Hematopoietic multipotent progenitor cell treated with erythropoietin and hydrocortisone succinate and interleukin-3 and kit ligand, for 6 days (in vitro differentiated cells): ENCODE measurements at places on chromosomes 5 and 9.

DNA sequence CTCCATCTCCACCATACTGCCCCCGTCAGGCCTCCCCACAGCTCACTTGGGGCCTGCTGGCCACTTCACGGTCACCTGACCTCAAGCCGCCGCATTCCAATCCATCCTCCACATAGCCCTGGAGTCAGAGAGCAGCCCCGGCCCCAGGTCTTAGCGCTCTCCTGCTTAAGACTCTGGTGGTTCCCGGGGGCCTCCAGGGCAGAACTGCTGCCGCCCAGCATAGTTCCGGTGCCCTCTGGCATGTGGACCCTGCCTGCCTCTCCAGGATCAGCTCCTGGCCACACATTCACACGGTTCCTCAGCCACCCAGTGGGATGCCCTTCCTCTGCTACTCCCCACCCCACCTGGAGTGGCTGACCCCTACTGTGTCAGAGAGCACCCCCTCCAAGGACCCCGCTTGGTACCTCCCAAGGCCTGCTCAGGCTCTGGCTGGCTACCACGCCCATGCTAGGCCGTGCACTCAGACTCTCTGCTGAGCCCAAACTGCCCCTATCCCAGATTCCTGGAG, 8.7 kb downstream of the PHYKPL start:
- DNase-seq: no peak

DNA sequence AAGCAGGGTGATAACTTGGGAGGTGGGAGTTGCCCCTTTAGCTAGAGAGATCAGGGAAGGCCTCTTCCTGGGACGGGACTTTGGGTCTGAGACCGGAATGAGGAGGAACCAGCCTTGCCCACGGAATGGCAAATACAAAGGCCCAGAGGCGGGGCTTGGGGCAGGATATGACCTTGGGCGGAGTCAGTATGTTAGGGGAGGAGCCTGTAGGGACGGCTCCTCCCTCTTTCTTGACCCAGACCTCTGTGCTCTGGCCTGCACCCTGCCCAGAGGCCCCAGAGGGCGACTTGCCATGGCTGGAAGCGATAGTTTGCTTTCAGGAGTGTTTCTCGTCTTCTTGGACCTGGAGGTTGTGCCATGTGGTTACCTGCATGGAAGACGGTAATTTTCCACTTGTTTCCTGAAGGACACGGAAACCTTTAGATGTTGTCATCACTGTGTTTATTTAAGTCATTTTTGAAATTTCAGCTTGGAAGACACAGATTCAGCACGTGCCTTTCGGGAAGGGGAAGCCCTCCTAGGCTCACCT, 85.6 kb downstream of the DAB2IP start:
- DNase-seq: peak; percentile 60

- no peak for DNase-seq
Observed at GRCh38 chr5:96381526-96381925, 51.5 kb downstream of the PCSK1 start.

DNA sequence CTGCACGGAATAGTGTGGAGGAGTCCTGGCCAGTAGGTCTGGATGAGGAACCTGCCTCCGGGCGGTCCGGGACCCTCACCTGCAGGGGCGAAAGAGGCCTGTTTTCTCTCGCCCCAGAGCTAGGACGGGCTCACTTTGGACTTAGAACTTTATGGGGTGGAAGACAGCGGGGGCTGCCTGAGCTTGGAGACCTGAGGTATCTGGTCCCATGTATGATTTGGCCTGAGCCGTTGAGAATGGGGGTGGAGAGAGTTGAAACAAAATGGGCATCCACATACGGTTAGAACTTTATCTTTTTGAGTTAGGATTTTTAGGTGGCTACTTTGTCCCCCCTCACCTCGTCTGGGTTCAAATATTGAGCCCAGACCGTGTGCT, 681 bp upstream of the ETF1 start:
- no peak for DNase-seq

- peak; percentile 61 for DNase-seq
Observed at GRCh38 chr5:62680121-62680520, 101.5 kb downstream of the LRRC70 start.

GRCh38 chr5:156402387-156402921, 75.5 kb downstream of the SGCD start:
- no peak for DNase-seq

DNA sequence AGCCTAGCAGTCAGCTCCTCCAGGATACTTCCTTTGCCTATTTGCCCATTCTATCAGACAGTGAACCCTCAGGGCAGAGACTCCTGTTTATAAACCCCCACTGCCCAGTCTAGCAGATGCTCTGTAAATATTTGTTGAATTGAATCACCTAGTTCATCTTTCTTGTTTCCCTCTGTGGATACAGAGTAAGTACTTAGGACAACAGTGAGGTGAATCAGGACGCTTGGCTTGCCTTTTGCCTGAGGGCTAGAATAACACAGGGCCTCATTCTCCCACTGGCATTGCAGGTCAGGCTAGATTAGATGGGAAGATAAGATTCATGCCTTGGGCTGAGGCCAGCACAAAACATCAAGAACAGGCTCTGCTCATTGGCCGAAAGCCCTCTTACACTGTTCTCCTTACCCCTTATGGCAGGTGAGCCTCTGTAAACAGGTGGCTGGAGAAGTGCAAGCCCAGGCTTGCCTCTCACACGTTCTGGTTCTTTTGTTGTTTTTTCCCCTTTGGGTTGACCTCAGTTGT, 22.2 kb downstream of the TNFSF8 start:
- no peak for DNase-seq

GRCh38 chr5:136427426-136427825, 62.1 kb upstream of the TRPC7 start:
- no peak for DNase-seq

DNA sequence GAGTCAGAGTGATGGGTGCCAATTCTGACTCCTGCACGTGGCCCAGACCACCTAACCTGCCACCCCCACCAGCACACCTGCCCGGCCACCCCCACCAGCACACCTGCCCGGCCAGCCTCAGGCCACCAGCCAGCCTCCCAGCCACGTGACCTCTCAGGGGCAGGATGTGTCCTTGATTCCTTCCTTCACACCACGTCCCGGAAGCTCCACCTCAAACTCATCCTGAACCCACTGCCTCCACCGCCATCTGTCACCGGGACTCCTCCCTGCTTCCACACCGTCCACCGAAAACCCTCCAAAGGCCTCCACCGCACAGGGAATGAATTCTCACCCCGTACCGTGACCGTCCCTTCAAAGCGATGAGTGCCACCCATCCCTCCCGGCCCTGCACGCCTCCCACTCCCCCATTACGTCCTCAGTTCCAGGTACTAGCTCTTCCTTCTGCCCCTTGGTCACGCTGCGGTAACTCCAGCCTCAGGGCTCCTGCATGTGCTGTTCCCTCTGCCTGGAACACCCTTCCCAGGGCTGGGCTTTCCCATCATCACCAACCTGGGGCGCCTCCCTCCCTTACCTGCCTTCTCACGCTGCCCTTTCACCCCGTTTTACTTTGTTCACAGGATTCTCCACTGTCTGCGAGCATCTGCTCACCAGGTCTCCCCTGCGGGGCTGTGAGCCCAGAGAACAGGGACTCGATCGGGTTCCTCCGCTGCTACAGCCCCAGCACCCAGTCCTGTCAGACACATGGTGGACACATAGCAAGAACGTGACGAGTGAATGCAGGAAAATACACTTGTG, 82.9 kb downstream of the ADAMTS2 start:
- DNase-seq: no peak

GRCh38 chr5:143342607-143343006, 60.9 kb downstream of the NR3C1 start:
- DNase-seq: no peak

- DNase-seq: no peak
Observed at GRCh38 chr5:12016159-12016746, 112.0 kb upstream of the CTNND2 start.

- no peak for DNase-seq
Observed at GRCh38 chr5:165242646-165243045, 1737.2 kb downstream of the MAT2B start.

- DNase-seq: no peak
Observed at GRCh38 chr5:181197326-181197951, 7.6 kb downstream of the TRIM7 start.

GRCh38 chr5:147073098-147073497, 161.7 kb upstream of the STK32A start:
- DNase-seq: no peak

- no peak for DNase-seq
Observed at GRCh38 chr5:82694711-82695285, 382.4 kb downstream of the TMEM167A start.

GRCh38 chr5:84239494-84239893, 145.2 kb downstream of the EDIL3 start:
- DNase-seq: no peak

DNA sequence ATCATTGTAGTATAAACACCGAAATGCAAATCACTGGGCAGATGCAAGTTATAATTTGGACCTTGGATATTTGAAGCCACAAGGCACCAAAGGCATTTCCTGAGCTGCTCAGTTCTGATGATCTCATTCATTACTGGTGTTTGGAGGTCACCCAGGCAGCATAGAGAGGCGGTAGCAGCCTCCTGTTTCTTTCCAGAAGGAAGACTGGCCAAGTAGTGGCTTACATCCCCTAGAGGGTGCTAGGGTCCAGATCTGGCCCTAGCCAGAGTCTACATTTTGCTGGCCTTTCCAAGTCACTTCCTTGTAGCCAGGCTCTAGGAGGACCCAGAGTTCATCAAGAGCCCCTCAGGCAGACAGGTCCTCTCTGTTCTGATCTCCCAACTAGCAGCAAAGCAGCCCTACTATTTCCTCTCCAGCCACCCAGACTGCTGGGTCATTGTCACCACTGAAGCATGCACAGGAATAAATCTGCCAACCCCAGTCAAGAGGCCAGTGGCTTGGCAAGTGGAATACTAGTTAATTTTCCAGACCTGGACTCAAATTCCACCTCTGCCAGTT, 33.4 kb upstream of the TTC1 start:
- DNase-seq: no peak

- DNase-seq: no peak
Observed at GRCh38 chr9:21367957-21368356, at the start of gene IFNA13. TSS of gene IFNA13 (minus strand) at chr9:21368057. CDS start at chr9:21368010, 47 bp downstream.

GRCh38 chr9:124054582-124055227, 43.1 kb downstream of the LHX2 start:
- DNase-seq: peak; percentile 92

GRCh38 chr5:52674815-52675545, 112.7 kb upstream of the ITGA1 start:
- DNase-seq: no peak

- DNase-seq: peak; percentile 33
Observed at GRCh38 chr9:112530751-112531205, 44.2 kb downstream of the KIAA1958 start.

DNA sequence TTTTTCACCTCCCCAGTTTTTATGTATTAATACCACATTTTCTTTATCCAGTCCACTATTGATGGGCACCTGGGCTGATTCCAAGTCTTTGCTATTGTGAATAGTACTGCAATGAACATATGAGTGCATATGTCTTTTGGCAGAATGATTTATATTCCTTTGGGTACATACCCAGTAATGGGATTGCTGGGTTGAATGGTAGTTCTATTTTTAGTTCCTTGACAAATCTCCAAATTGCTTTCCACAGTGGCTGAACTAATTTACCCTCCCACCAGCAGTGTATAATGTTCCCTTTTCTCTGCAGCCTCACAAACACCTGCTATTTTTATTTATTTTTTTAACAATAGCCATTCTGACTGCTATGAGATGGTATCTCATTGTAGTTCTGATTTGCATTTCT, 340.2 kb downstream of the ADAMTS6 start:
- DNase-seq: no peak
